ENCODE measurements at places on chromosomes 13 and 19.

DNA sequence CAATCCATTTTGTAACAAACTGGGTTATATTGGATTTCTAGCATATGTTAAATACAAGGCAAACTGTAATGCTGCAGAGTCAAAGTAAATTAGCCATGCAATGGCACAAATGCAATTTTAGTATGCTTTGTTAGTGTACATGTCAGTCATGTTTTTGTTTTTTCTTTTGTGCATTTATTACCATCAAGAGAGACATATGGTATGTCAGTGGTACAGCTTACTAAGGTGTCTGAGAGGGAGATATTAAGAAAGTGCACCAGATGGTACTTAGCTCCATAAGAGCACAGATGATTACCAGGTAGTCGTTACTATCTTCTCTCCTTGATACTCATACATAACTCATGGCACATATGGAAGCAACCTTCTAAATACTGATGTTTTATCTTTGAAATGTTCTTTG, 550.3 kb downstream of the GPC5 start:
- no peak for DNase-seq

DNA sequence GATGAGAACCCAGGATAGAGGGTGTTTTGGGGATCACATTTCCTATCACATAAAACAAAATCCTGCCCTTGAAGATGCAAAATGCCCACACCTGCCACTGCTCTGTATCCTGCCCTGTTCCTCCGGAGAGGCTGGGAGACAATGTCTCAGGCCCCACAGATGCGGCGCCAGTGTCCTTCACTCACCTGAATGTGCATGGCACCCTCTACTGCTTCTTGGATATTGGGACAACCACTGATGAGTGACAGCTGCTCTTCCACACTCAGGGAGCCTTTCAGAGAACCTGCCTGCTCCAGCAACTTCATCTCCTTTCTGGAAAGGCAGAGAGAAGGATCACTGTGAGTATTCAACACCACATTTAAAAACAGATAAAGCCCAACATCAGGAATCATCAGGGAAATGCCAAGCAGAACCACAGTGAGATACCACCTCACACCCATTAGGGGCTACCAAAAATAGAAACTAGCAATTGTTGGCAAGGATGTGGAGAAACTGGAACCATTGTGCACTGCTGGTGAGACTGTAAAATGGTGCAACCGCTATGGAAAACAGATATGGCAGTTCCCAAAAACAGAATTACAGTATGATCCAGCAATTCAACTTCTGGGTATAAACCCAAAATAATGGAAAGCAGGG, 36.4 kb downstream of the CRYL1 start:
- no peak for DNase-seq

GRCh38 chr13:28657784-28658538, 969 bp upstream of the POMP start:
- no peak for DNase-seq

DNA sequence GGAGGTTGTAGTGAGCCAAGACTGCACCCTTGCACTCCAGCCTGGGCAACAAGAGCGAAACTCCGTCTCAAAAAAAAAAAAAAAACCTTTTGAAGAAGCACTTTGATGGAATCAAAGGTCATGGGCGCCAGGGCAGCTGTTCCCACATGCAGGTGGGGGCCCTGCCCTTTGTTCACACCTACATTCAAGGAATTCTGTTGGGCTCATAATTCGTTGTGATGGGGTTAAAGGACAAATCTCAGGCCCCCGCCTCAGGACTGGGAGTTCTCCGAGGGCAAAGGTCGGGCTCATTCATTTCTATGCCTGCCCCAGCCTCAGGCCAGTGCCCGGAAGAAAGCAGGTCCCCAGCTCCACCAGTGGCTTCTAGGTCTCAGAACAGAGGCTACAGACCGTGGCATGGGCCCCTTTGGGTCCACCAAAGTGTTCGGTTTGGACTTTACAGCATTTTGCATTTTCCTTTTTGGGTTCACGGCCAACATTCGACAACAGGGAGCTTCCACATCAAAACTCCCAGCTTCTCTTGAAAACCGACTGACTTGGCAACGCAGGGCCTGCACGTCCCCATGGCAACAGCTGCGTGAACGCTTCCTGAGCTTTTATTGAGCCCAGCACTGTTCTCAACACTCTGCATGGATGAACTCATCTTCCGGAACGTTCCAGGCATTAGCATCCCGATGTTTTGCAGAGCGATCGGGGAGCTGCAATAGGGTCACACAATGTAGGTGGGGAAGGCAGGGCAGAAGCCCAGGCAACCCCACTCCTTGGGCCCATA, 10.1 kb upstream of the GTF2F1 start:
- DNase-seq, result no peak
